ENCODE measurements at places on chromosomes 5 and 9.

GRCh38 chr9:6715755-6716643 is 41.8 kb upstream of the KDM4C start:
- DNase-seq = peak; percentile 65

- no peak for DNase-seq
Observed at GRCh38 chr5:108530706-108531105, 148.8 kb upstream of the FBXL17 start.

DNA sequence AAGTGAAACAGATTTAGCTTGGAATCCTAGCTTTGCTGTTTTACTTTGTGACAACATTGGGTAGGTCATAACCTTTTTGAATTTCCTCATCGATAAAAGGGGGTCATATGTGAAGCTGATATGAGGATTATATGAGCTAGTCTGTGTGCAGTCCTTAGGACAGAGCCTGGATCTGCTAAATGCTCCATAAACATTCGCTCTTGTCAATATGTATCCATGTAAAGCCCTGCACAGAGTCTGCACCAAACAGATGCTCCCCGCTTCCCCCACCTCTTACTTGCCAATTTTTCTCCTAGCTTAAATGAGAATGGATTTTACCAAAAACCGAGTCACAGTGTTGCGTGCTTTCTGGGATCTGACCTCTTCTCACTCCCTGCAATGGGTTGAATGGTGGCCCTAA is 5.4 kb downstream of the ANKRD55 start:
- no peak for DNase-seq

DNA sequence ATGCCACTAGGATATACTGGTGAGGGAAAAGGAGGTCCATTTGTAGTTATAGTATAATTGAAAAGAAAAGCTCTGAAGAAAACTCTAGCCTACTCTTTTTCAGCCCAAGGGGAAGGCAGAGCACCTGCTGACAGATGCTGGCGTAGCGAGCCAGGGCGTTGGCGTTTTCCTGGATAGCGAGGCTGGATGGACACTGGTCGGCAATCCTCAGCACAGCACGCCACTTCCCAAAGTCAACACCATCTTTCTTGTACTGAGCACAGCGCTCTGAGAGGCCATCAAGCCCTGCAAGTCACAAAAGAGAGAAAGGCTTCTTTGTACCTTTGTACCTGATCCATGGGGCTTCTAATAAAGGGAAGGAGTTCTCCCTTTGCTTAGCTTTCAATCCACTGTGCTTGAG is 8.2 kb downstream of the ALDOB start:
- no peak for DNase-seq

DNA sequence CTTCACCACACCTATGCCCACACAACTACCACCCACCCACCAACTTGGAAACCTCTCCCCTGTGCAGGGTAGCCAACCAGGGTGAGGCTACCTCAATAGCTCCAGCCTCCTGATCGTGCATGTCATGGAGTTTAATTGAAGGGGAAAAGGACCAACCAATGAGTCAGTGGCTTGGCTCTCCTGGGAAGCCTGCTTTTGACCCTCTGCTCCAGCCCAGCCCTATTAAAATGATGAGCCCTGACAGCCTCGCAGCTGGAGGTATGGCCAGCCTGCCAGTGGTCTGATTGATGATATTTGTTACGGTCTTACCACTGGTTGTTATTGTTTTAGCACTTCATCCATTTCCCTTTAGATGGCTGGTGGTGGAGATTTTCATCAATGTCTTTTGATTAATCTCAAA is 280.4 kb downstream of the SH3GL2 start:
- DNase-seq = no peak

DNA sequence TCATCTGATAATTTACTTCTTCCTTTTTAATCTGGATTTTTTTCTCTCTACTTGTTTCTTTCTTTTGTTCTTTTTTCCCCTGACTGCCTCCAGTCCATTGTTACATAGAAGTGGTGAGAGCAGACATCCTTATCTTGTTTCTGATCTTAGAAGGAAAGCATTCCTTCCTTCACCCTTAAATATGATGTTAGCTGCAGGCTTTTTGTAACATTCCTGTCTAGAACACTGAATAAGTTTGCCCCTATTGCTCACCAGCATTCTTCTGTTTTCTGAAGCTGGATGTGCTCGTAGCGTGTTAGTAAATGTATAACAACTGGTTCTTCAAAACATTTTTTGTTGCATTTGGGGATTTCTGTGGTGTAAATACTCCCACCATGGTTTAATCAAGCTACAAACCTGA is 136.7 kb upstream of the NFIL3 start:
- DNase-seq = no peak

DNA sequence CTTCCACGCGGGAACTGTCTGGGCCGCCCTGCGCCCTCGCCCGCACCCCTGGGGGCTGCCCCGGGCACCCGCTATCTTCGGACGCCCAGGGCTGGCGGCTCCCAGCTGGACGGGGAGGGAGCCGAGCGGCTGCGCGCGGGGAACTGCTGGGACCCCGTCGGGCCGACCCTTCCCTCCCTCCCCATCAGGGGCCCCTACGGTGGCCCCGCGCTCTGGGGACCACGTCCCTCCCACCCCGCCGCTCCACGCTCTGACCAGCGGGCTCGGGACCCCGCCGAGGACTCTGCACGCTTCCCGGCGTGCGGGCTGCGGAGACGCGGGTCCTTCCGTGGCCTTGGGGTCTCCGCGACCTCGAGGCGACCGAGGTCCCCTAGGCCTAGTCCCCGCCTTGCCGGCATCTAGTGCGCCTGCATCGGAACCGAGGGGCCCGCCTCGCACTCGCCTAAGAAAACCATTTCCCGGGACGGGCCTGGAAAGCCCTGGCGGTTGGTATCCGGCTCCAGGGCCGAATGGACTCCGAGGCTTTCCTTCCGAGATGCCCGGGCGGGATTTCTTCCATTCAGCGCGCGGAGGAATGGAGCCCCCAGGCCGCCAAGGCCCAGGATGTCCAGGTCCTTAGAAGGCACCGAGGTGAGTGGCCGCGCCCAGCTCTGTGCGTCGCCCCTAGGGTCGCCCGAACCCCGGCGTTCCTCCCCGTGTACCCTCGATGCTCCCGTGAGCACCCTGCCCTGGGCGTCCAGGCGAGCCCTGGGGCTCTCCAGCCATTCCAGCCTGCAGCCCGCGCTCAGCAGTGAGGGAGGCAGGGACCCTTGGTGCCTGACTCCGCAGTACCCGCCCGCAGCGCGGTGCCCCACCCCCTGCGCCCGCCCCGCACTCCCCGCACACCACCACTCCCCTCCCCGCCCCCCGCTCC is 705 bp upstream of the SLC6A3 start:
- no peak for DNase-seq

- no peak for DNase-seq
Observed at GRCh38 chr9:126032135-126032534, 285.0 kb downstream of the PBX3 start.

DNA sequence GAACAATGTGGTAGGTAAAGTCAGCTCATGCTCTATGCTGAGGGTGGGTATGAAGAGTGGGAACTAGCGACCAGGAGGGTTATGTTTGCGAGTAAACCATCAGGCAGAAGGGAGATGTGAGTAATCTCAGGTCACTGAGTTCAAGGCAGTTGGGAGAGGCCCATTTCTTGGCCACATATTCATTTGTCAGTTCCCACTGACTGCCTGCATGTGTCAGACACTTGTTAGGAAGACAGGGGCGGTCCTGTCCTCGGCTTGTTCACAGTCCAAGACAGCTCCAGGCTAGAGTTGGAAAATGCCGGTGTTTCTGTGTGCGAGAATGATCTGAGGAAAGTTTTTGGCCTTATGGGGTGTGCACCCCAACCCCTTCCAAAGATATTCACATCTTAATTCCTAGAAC is 48.6 kb upstream of the GDNF start:
- no peak for DNase-seq

DNA sequence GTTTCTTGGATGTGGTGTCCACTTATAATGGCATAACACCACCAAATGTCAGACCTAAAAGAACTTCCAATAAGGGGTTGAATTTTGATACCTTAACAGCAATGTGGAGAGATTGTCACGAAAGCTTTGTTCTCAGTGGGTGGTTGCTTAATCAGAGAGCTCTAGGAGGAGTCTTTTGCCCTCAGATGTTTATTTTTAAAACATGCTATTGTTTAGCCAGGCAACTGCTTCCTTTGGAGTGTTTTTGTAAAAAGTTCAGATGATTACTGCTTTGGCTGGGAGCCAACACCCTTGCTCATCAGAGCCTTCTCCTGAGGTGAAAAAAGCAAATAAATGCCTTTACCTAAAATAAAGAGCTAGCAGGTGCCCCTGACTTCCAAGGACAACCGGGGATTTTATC is 65.0 kb downstream of the SLC1A1 start:
- no peak for DNase-seq

DNA sequence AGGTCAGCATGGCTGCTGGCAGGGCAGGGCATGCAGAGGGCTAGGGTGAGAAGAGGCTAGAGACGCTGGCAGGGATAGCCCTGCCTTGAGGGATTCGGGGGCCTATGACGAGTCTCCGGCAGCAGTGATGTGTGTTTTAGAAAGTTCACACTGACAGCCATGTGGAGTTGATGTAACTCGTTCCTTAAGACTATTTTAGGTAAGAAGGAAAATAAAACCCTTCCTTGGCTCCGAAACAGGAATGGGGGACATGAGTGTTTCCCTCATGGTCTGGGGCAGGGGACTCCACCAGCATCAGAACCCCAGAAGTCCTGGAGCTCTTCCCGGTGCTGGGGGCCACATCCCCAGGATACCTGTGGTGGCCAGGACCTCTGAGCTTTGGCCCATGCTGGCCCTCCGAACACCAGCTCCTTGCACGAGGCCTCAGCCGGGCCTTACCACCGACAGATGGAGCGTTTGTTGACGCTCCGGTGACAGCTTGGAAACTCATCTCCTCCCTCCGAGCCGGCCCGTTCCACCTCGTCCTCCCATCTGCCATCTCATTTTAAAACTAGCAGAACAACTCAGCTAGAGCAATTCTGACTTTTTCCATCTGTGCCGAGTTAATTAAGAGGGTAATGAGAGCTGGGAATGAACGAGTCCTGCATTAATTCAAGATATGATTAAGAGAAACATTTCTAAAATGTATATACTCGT is 337.7 kb downstream of the CDK5RAP2 start:
- no peak for DNase-seq

DNA sequence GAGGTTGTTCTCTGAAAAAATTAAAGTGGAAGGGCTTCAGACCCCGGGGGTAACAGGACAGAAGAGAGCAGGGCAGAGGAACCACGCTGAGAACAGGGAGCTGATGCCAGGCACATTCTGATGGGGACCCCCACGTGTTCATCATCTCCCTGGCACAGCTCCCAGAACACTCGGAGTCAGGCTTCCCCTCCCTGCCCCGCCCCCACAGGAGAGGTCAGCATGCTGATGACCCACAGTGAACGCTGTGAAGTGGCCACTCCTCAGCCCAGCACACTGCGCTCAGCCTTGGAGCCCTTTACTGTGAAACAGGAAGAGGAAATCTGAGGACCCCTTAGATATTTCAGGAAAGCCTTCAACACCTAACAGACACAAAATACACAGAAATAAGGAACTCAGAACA is 16.4 kb downstream of the RETREG1 start:
- no peak for DNase-seq

DNA sequence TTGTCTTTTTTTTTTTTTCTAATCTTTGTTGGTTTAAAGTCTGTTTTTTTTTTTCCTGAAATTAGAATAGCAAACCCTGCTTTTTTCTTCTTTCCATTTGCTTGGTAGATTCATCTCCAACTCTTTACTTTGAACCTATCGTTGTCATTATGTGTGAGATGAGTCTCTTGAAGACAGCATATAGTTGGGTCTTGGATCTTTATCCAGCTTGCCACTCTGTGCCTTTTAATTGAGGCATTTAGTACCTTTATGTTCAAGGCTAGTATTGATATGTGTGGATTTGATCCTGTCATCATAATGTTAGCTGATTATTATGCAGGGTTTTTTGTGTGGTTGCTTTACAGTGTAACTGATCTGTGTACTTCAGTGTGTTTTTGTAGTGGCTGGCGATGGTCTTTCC is 383.8 kb downstream of the MAN2A1 start:
- no peak for DNase-seq

DNA sequence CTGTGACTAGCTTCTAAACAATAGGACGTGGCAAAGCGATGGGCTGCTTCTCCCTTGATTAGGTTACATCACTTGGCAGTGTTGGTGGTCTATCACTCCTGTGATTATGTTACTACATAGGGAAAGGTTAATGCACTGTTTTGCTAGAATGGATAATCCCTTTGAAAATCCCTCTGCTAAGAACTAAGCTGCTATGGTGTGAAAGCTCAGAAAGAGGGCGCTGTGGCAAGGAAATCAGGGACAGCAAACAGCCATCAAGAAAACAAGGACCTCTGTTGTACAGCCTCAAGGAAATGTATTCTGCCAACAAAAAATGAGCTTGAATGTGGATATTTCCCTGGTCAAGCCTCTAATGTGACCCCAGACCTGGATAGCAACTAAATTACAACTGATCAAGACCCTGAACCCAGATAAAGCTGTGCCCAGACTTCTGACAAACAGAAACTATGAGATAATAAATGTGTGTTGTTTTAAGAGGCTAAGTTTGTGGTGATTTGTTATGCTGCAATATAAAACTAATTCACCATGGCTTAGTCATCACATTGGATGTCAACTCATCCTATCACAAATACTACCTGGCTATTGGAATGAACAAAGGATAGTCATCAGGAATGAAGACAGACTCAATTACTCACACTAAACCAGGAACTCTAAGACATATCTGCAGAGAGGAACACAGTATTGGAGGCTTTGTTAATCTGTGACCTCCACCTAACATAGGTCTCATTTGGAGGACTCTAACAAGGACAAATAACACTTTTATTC is 1215.9 kb downstream of the EFNA5 start:
- no peak for DNase-seq

GRCh38 chr5:92749943-92750342 is 831.1 kb downstream of the NR2F1-AS1 start:
- no peak for DNase-seq

DNA sequence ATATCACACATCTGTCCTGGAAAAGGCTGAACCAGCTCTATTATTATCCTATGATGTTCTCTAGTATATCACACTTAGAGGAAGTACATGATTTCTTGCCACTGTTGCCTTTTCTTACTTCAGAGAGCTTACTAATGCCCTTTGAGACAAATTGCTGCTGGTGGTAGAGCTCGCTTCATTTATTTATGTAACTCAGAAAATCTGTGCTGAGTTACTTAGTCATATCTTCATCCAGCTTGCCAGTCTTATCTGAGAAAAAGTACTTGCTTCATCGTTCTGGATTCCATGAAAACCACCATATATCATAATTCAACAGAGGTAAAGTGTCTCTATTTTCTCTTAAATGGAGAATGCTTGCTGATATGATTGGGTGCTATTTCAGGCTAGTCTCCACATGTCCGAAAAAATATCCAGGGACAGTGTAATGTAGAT is 26.6 kb downstream of the PTPDC1 start:
- no peak for DNase-seq

- DNase-seq = no peak
Observed at GRCh38 chr5:19855453-19855852, 132.5 kb downstream of the CDH18 start.

GRCh38 chr9:89632192-89632733 is 27.5 kb downstream of the GADD45G start:
- no peak for DNase-seq
